ENCODE measurements at places on chromosomes 12 and 14. TPM values are rescaled to one million over a fixed set of nuclear protein-coding genes. Genes with fewer than 3 reads are reported as not detected.

Gene KNTC1
- 10.5 TPM for total RNA-seq

Gene GNG2
- total RNA-seq: 43.6 TPM

Gene SOX5
- 6.6 TPM for total RNA-seq

Gene DBX2
- total RNA-seq: not detected

Gene HHIPL1
- total RNA-seq: 24.1 TPM

Gene PITPNM2
- total RNA-seq: 5.0 TPM

Gene LUM
- 115 TPM for total RNA-seq

Gene CYP27B1
- 0.20 TPM for total RNA-seq

Gene TAS2R43
- total RNA-seq: not detected

Gene ADGRD1
- total RNA-seq: 3.1 TPM

Gene ITPR2
- total RNA-seq: 32.2 TPM
